ENCODE measurements at places on chromosomes 4 and X.

DNA sequence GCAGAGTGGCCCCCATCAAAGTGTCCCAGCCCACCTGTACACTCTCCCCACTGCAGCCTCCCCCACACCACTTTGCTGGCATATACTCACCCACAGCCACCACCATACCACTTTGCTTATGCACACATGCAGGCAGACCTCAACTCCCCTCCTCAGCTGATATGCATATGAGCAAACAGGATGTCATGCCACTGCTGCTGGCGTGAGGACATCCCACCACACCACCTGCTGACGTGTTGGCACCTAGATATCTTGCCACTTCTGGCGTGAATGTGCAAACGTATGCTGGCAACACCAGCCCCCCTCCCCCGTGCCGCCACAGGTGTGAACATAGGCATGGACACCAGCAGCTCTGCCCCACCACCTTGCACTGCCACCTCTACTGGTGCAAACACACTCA lies 22.4 kb upstream of the MAGEA8 start:
- DNase-seq = no peak

- DNase-seq = peak; percentile 13
These were observed 1.2 kb upstream of the TAPT1 start for GRCh38 chr4:16227462-16227868.

DNA sequence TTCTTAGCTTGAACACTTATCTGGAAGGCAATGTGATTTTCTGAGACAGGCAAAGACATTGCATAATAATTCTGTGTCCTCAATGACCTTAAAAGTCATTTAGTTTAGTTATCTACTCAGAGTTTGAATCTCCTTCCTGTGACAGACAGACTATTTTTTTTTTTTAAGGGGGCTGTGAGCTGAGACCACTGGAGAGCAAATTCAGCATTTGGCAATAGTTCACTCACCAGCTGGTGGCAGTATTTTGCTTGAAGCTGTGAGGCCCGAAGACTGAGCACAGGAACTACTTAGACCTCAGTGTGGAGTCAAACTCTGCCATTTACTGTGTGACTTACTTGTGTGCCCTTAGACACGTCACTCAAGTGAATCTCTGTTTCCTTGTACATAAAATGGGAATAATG lies 22.9 kb upstream of the CPE start:
- no peak for DNase-seq

DNA sequence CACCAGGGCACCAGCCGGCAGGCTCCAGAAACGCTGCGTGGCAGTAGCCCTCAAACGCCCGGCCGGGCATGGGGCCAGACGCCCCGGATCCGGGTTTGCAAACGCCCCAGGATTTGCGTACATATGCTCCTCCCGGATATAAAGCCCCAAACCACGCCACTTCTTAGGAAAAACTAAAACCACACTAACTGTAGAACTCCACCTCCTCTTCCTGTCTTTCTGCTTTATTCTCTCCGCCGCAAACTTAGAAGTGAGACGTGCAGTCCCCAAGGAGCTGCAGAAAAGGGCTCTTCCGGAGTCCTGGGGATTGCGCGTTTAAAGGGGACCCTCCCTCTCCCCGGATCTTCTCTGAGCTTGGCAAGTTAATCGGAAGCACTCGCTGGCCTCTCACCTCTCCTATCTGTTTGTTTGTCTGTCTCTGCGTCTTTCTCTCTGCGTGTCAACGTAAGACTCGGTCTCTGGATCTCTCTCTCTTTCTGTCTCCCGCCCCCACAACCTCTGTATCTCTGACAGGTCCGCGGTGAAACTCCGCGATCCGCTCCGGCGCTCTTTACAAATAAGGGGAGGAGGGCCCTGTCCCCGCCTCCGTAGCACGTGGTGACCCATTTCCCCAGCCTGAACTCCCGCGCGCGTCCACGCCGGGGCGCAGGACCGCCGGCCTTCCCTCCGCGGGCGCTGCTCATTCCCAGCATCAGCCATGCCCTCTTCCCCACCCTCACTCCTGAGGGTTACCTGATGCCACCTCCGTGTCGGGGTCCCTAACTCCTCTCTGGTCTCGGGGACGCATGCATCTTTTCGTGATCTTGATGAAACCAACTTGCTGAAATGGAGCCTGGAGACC lies at the start of gene SLC39A8:
TSS of gene SLC39A8 (minus strand) at position 529 of the 841 bp plus-strand sequence. CDS start 820 bp downstream, outside the sequence.
- DNase-seq = peak; percentile 90

- no peak for DNase-seq
These were observed 17.1 kb downstream of the GK2 start for GRCh38 chr4:79390890-79391289.

DNA sequence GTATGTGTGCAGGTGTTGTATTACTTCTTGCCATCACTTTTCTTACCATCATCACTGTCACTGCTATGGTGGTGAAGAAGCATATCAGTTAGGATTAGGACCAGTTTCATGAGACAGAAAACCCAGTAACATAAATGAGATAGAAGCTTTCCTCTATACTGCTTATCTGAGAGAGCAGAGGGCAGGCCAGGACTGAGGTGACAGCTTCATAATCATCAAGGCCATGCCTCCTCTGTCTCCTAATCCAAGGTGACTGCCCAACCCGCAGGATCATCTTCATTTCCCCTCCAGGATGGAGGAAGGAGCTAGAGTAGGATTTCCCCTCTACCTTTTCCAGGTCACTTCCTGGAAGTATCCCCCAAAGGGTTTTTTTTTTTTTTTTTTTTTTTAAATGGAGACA lies 35.4 kb downstream of the TMEM131L start:
- no peak for DNase-seq

- DNase-seq = peak; percentile 98
These were observed at the start of gene ASMTL for GRCh38 chrX:1452516-1453394. ASMTL (minus strand) TSS chrX:1452909; CDS start chrX:1452840, 69 bp downstream.

- no peak for DNase-seq
These were observed 26.1 kb upstream of the PRDM8 start for GRCh38 chr4:80171251-80171650.

GRCh38 chr4:158315706-158316105 lies 105.4 kb downstream of the TMEM144 start:
- no peak for DNase-seq

DNA sequence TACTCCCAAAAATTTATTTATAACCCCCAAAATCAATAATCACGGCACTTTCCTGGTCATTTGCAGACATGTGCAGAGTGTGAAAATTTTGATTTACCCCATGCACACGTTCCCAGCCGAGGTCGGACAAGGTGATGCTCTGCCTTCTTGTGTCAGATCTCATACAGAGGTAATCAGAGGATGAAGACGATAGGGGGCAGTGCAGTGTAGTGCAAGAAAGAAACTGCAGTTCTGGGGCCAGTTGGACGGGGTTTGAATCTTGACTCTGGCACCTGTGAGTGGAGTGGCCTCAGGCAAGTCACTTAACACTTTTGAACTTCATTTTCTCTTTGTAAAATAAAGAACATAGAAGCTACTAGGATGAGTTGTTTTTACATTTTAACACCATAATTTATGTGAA lies 88.4 kb downstream of the FRMPD3 start:
- peak; percentile 32 for DNase-seq
